ENCODE measurements at places on chromosomes 11 and 22.

- no peak for DNase-seq
These were observed 33.5 kb downstream of the NFRKB start for GRCh38 chr11:129861702-129862522.

DNA sequence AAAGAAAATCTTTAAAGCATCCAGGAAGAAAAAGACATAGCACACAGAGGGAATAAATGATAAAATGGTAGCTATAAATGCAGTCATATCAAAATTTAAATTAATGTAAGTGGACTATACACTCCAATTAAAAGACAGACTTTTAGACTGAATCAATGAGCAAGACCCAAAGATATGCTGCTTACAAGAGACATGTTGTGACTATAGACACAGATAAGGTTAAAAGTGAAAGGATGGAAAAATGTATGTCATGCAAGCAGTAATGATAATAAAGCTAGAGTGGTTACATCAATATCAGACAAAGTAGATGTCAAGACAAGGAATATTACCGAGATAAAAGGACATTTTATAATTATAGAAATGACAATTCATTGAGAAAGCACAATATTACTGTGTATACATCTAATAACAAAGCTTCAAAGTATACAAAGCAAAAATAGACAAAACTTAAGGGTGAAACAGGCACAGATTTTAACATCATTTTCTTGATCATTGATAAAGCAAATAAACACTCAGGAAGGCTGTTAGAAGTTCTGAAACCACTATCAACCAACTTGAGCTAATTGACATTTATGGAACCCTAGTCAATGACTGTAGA, 22.8 kb upstream of the MUC5AC start:
- DNase-seq, result no peak

- DNase-seq, result peak; percentile 34
These were observed 56.9 kb downstream of the PACS1 start for GRCh38 chr11:66126808-66127555.

- no peak for DNase-seq
These were observed 562 bp downstream of the SHANK2 start for GRCh38 chr11:71251761-71252268.

- no peak for DNase-seq
These were observed 107.7 kb downstream of the ELP4 start for GRCh38 chr11:31617246-31617645.

DNA sequence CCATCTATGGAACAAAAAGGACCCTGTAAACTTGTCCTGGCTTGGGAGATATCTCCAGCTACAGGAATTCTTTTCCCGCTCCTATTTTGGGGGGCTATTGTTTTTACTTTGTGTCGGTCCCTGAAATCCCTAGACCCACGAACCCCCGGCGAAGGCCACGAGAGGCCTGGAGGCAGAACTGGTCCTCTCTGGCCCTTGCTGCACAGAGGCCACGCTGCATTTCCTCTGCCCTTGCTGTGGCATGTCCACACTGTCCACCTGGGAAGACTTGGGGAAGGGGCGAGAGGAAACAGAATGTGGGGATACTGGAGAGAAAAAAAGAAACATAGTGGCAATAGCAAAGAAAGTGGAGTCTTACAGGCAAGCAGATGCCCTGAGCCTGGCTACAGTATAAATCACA, 2.3 kb upstream of the ANO1 start:
- no peak for DNase-seq

- DNase-seq, result no peak
These were observed 42.6 kb downstream of the ACER3 start for GRCh38 chr11:76903325-76903724.

DNA sequence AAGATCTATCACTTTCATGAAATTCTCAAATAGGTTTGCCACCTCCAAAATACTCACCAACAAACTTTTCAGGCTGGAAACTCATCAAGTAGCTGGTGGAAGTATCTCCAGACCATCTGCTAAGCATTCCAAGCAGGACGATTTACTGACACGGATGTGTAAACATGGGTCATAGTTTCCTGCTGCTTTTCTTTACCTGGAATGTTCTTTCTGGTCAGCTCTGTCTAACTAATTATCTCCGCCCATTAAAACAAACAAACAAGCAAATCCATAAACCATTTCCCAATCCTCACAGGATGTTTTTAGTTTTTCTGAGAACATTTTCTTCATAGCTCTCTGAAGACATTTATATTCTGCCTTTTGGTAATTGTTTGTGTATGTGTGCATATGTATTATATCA, 397.0 kb downstream of the METTL15 start:
- DNase-seq, result no peak

- DNase-seq, result no peak
These were observed 245.4 kb downstream of the BUD13 start for GRCh38 chr11:116527180-116527991.

DNA sequence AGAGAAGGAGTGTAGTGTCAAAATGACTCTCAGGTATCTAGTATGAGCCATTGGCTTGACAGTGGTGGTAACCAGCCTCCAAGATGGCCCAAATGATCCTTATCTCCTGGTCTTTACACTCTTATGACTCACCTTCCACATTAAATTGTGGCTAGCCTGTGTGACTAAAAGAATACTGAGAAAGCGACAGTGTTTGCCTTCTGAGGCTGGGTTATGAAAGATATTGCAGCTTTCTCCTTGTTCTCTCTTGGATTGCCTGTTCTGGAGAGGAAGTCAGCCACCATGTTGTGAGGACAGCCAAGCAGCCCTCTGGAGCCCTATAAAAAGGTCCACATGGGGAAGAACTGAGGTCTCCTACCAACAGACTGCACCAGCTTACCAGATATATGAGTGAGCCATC, 15.8 kb downstream of the C11orf71 start:
- no peak for DNase-seq

DNA sequence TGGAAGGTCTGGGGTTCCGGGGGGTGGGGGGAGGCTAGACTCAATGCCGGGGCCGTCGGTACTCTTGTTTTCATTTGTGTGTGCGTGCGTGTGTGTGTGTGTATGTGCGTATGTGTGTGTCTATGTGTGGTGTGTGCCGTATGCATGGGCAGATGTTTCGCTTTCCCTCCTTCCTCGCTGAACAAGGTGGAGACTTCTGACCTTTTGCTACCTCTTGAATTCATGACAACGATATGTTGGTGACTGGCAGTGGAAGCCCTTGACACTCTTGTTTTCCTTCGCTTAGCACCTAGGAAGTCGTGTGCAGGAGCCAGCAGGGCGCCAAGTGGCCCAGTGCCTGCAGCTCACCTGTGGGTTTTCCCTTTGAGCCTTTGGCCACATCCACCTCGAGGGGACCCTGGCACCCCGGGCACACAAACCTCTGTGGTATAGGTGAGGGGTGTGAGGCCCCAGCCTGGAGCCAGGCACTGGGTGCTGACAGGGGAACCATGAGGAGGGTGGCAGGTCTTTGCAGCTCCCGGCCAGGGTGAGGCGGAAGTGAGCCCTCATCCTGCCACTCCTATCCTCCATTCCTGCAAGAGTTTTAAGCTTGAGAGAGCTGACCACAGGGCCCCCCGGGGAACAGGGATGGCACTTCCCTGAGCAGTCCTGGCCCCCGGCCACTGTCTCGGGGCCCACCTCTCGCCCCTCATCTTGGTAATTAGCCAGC, 19.3 kb upstream of the TMEM191C start:
- no peak for DNase-seq

- DNase-seq, result no peak
These were observed 14.4 kb upstream of the PVALB start for GRCh38 chr22:36831206-36831605.

DNA sequence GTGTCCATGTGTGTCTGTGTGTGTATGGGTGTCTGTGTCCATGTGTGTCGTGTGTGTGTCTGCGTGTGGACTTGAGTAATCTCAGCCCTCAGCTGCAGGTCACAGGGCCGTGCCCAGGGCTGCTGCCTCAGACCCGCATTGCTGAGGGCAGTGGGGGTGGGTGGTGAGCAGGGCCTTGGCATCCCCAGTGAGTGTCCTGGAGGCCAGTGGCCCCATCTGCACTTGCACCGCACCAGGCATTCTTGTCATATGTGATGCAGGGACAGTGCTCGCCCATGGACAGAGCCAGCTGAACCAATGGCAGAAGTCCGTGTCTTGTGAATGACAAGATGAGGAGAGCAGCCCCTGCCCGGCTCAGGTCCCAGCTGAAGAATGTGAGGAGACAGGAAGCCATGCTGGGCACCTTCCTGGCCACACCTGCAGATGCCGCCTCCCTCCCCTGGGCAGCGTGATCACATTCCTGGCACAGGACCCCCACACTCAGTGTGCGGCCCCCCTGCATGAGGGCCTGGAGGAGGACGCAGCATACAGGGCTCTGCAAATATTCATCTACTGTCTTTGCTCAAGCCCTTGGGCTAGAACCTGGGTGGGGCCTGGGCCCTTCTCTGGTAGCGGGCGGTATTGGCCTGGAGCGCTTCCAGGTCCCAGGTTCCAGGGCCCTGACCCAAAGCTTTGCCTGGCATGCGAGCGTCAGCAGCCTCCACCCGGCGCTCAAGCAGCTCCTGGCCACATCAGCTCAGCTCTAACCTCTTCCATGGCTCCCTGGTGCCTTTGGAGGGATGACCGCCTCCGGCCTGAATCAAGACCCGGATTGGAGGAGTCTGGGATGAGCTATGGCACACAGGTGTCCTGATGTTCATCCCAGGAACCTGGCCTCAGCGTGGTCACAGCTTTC, 3.9 kb downstream of the ALDH3B2 start:
- no peak for DNase-seq

GRCh38 chr11:19689281-19690000, 23.2 kb upstream of the NAV2 start:
- no peak for DNase-seq

- no peak for DNase-seq
These were observed 298.8 kb downstream of the SWAP70 start for GRCh38 chr11:9962722-9963121.

GRCh38 chr11:36311926-36312595, 16.0 kb downstream of the PRR5L start:
- no peak for DNase-seq

DNA sequence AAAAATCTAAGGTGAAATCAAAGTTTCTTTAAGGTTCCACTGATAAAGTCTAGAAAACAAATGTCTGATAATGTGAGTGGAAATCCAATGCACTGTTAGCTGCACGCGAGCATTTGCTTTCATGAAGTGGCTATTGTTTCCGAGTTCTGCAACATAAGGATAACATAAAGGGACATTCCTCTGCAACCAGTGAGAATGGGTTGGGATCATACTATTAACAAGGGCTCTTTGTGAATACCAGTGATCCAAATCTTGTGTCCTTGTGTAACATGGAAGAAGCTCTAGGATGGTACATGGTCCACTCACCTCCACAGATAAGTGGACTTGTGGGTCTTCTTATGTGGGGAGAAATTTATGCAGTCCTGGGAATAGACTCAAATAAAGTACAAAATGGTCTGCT, 24.6 kb downstream of the APIP start:
- no peak for DNase-seq

- no peak for DNase-seq
These were observed 179.1 kb upstream of the ISX start for GRCh38 chr22:34886812-34887211.

- DNase-seq, result no peak
These were observed 81.6 kb downstream of the PDHX start for GRCh38 chr11:34997952-34998528.

GRCh38 chr11:132777067-132777975, 755.0 kb downstream of the OPCML start:
- no peak for DNase-seq

GRCh38 chr11:45345491-45345890, 59.4 kb upstream of the SYT13 start:
- DNase-seq, result no peak

DNA sequence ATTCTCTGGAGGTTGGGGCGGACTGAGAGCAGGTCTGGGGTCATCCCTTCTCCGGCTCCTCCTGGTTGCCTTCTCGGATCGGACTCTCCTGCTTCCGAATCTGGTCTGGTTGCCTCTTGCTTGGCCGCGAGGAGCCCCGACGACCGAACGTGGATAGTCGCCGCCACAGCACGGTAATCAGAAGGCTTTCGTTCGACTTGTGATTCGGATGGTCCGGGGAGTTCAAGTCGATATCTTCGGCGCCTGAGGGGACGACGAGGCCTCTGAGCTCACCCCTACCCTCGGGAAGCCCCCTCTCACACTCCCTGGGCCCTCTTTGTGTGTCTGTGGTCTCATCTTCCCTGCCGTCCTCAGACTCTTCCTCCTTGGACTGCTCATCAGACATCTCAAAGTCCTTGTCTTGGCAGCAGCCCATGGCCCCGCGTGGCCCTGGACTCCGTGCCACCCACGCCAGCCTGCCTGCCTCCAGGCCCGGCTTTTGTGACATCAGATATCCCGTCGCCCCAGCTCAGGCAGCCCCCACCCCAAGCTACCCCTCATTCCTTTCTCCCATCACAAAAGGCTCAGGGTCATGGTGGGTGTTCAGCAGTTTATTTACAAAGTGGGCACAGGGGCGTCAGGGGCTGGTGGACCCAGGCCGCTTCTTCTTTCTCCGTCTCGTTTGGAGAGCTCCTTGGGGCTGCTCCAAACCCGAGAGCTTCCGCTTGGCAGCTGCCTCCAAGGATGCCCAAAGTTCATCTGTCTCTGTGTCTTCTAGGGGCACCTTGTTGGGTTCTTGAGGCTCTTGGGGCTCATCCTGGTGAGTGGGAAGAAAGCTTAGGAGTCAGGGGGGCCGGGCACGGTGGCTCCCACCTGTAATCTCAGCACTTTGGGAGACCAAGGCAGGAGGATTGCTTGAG, at the start of gene TEX54:
Gene TEX54 (minus strand): TSS at position 506 of the 899 bp plus-strand sequence.
- DNase-seq, result no peak

GRCh38 chr11:2209370-2209801, 37.8 kb upstream of the TH start:
- DNase-seq, result no peak

DNA sequence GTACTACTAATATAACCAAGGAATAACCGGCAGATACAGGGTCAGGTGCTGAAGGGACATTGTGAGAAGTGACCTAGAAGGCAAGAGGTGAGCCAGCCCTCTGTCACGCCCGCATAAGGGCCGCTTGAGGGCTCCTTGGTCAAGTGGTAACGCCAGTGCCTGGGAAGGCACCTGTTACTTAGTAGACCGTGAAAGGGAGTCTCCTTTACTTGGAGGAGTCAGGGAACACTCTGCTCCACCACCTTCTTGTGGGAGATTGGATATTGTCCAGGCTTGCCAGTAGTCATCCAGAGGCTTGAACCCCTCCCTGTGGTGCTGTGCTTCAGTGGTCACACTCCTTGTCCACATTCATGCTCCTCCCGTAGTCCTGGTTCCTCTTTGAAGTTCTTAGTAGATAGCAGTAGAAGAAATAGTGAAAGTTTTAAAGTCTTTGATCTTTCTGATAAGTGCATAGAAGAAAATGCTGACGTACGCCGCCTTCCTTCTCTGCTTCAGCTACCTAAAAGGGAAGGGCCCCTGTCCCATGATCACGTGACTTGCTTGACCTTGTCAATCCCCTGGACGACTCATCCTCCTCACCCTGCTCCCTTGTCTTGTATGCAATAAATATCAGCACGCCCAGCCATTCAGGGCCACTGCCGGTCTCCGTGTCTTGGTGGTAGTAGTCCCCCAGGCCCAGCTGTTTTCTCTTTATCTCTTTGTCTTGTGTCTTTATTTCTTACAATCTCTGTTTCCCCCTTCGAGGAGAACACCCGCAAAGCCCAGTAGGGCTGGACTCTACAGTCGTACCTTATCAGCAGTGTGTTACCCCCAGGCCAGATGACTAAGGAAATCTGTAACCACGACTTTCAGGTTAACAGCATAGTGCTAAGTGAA, 6.1 kb downstream of the NUP50 start:
- no peak for DNase-seq

- DNase-seq, result no peak
These were observed 1.0 kb downstream of the CABP4 start for GRCh38 chr11:67456068-67456705.

GRCh38 chr11:128420951-128421350, 166.4 kb downstream of the ETS1 start:
- no peak for DNase-seq

GRCh38 chr22:35984183-35985175, 44.1 kb downstream of the RBFOX2 start:
- DNase-seq, result no peak

GRCh38 chr11:9230296-9230695, 34.9 kb downstream of the DENND5A start:
- DNase-seq, result no peak

Measured in stimulated activated CD8-positive, alpha-beta memory T cell treated with anti-CD3 and anti-CD28 coated beads, Interleukin-4, amount 100 ng/mL, for 1 hour (primary cell).